ENCODE measurements at places on chromosomes 3 and 15. TPM values are rescaled to one million over a fixed set of nuclear protein-coding genes. Genes with fewer than 3 reads are reported as not detected.

The KBTBD12 gene
- total RNA-seq, result not detected

DNA sequence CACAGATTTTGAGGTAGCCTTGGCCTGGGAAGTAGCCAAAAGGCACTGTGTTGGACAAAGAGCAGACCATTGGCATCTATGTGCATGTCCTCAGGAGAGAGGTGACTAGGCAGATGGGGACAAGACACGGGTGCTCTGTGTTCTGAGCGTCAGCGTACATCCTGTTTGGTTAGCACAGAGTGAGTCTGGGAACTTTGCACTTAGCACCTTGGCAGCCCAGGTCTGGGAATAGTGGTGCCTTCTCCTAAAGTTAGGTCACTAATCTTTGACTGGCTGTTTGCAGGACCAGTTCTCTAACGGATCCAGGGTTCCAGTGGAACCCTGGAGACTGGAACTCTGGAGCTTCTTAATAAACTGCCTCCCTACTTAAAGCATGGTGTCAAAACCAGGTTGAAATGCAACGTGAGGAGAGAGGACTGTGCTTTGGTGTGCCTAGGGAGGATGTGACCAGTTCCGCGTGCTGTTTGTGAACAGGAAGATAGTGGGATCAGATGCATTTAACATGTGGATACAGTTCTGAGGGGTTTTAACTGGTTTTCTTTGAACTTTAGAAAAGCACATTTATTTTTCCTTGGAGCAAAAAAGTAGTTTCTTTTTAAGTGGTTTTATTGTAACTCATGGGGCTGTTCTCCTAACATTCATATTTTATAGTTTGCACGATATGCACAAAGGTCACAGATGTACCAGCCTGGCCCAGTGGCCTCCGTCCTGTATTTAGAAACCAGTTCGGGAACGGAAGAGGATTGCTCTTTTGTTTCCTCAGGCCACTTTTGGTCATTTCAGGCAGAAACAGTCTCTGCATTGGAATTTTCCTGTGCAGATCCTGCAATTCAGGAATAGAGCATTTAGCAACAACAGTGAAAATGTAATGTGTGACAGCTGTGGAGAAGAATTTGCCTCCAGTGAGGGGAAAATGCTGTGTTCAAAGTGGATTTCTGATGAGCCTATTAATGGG, 48.8 kb downstream of the ABHD2 start:
- no peak for DNase-seq
- H3K36me3 ChIP-seq, result peaks cover 15% of the 10 kb centered on the region
- peaks cover 75% of the 10 kb centered on the region for H3K4me1 ChIP-seq
- H3K27me3 ChIP-seq, result no peaks in the 10 kb centered on the region

DNA sequence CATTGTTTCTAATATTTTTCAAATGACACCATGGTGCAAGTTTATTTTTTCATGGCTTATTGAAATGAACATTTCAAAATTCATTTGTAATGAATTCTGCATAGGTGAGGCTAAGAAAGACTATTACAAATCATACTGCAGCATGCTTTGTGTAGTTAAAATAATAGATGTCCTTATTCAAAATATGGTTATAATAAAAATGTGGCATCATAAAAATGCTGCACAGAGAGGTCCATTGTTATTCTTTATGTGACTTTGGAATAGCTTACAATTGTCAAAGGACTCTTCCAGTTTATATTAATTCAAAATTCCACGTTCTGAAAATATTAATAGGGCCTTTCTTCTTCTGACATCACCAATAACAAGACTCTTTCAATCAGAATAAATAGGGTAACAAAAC, 222.7 kb downstream of the GAP43 start:
- no peak for DNase-seq
- no peaks in the 10 kb centered on the region for H3K36me3 ChIP-seq
- H3K27me3 ChIP-seq, result peaks cover 6% of the 10 kb centered on the region

DNA sequence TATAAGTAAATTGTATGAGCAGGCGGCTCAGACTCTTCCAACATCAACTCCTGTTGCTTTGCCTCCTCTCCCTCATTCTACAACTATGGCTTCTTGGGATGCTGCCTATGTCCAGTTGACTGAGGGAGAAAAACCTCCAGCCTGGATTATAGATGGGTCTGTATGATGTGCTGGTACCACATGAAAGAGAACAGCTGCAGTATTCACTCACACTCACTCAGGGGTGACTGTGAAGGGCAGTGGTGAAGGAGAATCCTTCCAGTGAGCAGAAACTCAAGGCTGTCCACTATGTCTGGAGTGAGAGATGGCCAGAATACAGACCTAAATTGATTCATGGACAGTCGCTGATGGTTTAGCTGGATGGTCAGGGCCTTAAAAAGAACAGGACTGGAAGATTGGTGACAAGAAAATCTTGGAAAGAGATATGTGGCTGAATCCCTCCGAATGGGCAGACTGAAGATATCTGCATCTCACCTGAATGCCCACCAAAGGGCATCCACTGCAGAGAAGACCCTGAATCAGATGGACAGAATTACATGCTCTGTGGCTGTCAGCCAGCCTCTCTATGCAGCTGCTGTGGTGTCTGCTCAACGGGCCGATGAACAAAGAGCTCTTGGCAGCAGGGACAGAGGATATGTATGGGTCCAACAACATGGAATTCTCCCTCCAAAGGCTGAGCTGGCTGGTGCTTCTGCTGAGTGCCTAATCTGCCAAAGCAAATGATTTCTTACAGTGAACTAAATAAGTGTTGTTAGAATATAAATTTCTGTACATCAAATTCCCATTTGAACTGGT, 1.9 kb upstream of the BCL2L10 start:
- no peaks in the 10 kb centered on the region for H3K36me3 ChIP-seq
- no peak overlapping the region for H3K27ac ChIP-seq
- H3K27me3 ChIP-seq, result peaks cover 7% of the 10 kb centered on the region

- peaks cover 10% of the 10 kb centered on the region for H3K4me1 ChIP-seq
- H3K4me3 ChIP-seq, result no peak overlapping the region
- no peaks in the 10 kb centered on the region for H3K36me3 ChIP-seq
Measured at GRCh38 chr3:39637807-39638206, 170.3 kb downstream of the MOBP start.
